ENCODE measurements at places on chromosomes 2 and 18.

DNA sequence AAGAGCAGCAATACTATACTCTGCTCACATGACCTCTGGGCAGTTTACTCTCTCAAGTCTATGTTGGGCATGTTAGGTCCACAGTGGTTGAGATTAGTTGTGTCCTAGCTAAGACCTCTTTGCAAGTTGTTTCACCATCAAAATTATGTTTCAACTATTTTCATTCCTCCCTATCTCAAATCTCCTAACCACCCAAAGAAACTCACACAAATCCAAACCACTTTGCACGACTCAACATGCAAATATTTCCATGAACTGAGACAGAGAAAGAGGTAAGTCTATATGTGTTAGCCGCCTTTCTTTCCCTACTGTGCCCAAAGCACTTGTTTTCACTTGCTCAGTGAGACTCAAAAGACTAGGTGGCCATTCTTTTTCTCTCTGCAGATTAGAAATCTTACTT is 546.8 kb downstream of the TNS1 start:
- DNase-seq = no peak

GRCh38 chr2:223800908-223801307 is 36.5 kb downstream of the AP1S3 start:
- DNase-seq = no peak

- no peak for DNase-seq
Measured at GRCh38 chr2:240886678-240887609, 9.0 kb downstream of the MAB21L4 start.

GRCh38 chr2:219515874-219516629 is 1.8 kb downstream of the ASIC4 start:
- no peak for DNase-seq

DNA sequence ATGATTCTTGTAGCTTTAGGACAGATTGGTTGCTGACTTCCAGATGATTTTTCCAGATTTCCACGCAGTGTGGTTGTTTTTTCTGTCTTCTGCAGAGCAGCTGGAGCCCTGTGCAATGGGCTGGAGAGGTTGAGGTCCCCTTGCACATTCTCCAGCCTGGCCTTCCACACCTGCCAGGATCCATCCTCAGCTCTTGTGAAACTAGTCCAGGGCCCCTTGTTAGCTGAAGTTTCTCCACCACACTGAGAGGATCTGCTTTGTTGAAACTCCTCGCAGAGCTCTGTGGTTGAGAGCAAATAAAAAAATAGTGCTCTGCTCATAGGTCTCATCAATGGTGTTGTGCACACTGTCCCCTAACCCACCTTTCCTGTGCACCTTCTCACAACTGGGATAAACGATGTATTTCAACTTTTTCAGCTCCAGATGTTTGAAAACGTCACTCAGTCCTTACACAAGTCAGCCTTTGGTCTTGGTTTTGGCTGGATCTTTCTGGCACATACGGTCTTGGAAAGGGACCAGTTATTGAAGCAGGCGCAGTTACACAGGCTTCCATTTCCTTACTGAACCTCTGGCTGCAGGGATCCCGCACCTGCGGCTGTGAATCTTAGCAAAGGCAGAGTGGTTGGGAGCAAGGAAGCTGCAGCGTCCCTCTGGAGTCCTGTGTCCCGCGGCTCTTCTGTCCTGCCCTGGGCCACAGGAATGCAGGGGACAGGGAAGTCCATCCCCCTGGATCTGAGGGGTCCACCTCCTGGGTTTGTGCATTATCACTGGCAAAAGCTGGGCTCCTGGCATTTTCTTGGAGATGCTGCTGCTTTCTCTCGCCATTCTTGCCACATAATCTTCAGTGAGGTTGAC is 272.0 kb upstream of the DSEL start:
- DNase-seq = no peak

- no peak for DNase-seq
Measured at GRCh38 chr2:216118474-216118873, 9.3 kb downstream of the XRCC5 start.

- no peak for DNase-seq
Measured at GRCh38 chr2:128375454-128375853, 56.8 kb upstream of the HS6ST1 start.

GRCh38 chr18:76487782-76488181 is 7.3 kb downstream of the ZNF516 start:
- DNase-seq = no peak

GRCh38 chr2:26223018-26223417 is 21.4 kb downstream of the HADHA start:
- no peak for DNase-seq

DNA sequence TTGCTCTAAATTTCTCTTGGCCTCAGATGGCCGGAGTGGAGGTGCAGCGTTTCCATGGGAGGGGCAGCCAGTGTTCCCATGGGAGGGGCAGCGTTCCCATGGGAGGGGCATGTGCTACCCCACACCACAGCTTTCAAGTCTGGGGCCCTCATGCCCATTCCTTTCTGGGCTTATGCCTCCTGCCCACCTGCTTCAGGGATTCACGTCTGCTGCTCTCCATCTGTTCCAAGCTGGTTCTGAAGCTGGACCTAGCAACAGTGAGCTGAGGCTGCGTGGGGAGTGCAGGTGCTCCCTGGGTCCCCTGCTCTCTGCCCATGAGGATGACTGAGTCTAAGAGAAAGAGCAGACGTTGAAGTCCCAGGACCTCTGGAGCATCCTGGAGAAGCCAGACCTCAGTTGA is 243.1 kb upstream of the PXDN start:
- DNase-seq = no peak

GRCh38 chr18:21557607-21558253 is 42.8 kb downstream of the ESCO1 start:
- no peak for DNase-seq

DNA sequence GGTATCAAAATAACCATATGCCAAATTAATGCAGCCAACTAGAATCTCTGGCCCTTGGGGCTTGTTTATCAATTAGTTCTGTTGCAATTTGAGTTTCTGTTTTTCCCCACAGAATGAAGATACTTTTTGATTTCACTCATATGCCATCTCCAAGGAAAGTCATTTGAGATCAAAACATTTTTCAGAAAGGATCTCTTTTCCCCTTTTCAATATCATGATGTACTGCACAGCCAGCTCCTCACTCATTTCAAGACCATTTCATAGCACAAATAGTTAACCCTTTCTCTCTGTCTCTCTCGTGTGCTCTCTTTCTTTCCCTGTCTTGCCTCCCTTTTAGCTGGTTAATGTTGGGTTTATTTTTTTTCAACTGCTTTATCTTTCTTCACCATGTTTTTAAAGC is 387.3 kb downstream of the STK39 start:
- no peak for DNase-seq

DNA sequence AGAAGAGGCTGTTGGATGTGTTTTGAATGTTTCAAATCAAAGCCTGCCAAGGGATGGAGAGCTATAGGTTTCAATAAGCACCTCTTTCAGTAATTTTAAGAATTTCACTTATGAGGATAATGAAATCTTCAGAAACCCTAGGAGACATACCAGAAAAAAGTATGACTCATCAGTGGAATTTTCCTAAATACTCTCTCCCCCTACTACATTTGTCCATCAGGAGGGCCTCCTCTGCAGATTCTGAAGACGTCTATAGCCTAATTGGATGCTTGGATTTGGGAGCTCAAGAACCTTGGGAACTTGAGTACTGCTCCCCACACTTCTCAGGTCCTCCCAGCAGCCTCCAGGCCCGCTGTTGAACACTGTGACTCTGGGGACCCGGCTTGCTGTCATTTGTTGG is 374.3 kb downstream of the SLC4A3 start:
- no peak for DNase-seq

GRCh38 chr18:32093102-32093511 is 1.4 kb downstream of the RNF138 start:
- peak; percentile 24 for DNase-seq

DNA sequence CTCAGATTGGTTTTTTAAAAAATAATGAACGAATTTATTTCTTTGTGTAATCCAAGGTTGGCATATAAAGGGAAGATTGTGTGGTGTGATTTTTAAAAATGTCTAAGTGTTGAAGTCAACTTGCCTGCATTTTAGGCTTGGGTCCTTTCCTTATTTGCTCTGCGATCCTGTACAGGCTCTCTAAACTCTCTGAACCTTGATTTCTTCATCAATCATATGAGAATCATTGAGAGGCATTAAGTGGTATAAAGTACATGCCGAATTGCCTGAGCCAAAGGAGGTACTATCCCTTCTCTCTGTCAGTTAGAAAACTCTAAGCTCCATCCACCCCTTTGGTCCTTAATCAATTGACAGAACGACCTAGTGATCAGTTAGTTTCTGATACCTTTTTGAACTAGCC is 440.4 kb upstream of the MEX3C start:
- DNase-seq = no peak

GRCh38 chr18:62744076-62744968 is 29.0 kb downstream of the PHLPP1 start:
- DNase-seq = no peak

GRCh38 chr2:84029903-84030575 is 429.0 kb downstream of the SUCLG1 start:
- no peak for DNase-seq

GRCh38 chr2:185990861-185991525 is 252.4 kb downstream of the FSIP2 start:
- no peak for DNase-seq

- no peak for DNase-seq
Measured at GRCh38 chr2:50951437-50951836, 80.5 kb downstream of the NRXN1 start.

GRCh38 chr18:32613821-32614220 is 143.1 kb upstream of the GAREM1 start:
- no peak for DNase-seq

Data from hippocampal formation (tissue), 2 donors.